Endodermal cell (in vitro differentiated cells): ENCODE measurements at places on chromosomes 1 and 21. TPM values are rescaled to one million over a fixed set of nuclear protein-coding genes. Genes with fewer than 3 reads are reported as not detected.

GRCh38 chr1:24098943-24099638 is 12.8 kb downstream of the MYOM3 start:
- no peak for DNase-seq

Gene S100A7
- not detected in 3 replicates for total RNA-seq

DNA sequence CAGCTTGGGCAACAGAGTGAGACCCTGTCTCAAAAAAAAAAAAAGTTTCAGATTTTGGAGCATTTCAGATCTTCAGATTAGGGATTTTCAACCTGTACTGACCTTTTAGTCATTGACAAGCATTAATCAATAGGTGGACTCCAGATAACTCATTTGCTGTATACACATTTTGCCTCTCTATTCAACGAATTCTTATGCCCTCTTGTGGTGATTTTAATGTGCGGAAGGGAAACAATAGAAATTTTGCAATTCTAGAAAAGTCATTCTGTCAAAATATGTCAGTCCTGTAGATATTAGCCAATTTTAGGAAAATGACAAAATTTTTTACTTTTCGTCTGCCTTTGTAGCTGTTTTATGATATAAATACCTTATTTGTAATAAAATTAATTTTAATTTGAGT is 11.6 kb upstream of the OR2G2 start:
- DNase-seq, result no peak

DNA sequence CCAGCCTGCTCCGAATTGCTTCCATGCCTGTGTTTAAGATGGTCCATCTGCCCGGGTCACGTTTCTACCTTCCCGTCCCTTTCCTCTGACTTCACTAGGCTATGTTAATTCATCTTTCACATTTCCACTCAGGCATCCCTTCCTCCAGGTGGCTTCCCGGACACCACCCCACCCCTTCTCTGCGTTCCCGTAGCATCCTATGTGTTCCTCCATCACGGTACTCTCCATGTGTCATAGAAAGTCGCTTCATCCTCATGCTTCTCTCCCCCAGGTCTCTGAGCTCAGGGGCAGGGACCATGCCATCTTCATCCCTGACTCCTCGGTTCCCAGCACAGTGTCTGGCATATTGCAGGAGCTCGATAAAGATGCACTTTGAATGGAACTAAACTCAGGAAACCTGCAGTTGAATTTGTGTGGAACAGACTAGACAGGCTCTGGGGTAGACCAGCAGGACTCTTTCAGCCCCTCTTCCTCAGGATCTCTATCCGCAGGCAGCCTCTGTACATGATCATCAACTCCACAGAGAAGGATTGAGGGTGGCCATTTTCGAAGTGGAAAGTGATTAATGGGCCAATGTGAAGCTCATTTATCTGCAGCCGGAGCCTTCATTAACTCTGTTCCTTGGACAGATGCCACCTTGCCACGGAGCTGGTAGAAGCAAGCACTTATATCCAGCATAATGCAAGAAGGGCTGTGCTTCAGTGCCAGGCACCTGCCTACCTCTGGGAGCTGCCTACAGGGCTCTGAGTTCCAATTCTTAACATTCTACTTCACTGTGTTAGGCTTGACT is 9.1 kb downstream of the C1orf226 start:
- DNase-seq, result peak; percentile 31

Gene SPATA21
- total RNA-seq, result not detected in 3 replicates

Gene RAB7B
- not detected in 3 replicates for total RNA-seq

DNA sequence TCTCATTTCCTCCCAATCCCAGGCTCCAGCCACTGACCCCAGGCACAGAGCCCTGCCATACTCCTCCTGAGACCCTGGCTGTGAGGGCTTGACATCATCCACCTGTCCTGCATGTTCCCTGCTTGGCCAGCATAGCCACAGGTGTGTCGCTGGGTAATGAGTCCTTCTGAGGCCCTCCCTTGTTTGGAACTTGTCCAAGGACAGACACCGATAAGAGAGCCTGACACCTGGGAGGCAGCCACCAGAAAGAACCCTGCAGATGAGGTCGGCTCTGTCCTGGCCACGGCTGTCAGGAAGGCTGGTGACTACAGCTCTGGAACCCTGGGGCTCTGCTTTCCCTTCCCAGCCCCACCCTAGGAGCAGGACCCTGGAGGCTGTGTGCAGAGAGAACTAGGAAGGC is 34.6 kb downstream of the TMEM63A start:
- no peak for DNase-seq

DNA sequence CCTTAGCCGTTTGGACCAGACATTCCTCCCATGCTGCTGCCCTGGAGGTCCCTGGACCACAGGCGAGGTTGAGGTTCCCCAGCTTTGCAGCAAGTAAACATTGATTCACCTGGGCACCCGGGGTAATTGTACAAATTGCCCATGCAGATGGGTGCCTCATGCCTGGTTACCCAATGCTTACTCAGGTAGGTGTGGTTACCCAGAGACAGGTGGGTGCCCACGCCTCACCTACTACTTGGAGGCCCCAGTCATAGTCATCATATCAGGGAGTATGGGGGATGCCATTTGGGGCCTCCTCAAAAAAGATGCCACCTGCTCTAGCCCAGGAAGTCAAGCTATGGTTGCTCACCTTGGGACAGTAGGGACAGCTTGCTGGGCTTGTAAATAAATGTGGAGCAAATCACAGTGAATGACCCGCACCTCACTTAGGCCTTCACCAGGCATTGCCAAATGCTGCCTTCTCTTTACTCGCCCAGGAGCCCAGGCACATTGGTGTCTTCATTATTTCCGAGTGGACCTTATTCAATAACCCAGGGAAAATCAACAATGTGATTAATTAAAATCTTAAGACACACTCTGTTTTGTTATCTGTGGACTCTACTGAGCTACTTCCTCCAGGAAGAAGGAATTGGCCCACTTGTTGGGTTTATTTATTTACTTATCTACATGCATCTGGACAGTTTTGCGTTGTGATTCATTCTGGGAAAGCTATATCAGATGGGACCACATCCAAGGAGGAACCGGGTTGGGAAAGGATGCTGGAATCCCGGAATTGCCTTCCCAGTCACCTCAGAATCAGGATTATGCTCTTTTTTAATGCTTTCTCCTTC is 35.6 kb upstream of the GRHL3 start:
- DNase-seq, result no peak

Gene LCE3E
- total RNA-seq, result not detected in 2 replicates

GRCh38 chr1:116564426-116564825 is 6.4 kb downstream of the CD58 start:
- no peak for DNase-seq

Gene ZBTB8A
- 11.7 to 26.2 TPM (median 25.3 TPM) in 3 replicates for total RNA-seq

DNA sequence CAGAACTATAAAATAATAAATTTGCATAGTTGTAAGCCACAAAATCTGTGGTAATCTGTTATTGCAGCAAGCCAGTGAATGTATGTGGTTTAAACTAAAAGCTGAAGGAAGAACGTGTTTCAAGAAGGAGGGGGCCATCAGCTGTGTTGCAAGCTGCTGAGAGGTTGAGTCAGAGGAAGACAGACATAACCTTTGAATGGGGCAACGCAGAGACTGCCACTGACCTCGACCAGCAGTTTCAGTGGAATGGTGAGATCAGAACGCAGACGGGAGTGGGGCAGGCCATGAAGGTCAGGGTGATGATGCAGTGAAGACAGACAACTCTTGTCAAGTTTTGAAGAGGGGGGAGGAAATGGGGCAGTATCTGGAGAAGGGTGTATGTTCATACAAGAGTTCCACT is 23.2 kb upstream of the QSOX1 start:
- DNase-seq, result no peak

Gene NLRP3
- total RNA-seq, result not detected in 2 replicates

DNA sequence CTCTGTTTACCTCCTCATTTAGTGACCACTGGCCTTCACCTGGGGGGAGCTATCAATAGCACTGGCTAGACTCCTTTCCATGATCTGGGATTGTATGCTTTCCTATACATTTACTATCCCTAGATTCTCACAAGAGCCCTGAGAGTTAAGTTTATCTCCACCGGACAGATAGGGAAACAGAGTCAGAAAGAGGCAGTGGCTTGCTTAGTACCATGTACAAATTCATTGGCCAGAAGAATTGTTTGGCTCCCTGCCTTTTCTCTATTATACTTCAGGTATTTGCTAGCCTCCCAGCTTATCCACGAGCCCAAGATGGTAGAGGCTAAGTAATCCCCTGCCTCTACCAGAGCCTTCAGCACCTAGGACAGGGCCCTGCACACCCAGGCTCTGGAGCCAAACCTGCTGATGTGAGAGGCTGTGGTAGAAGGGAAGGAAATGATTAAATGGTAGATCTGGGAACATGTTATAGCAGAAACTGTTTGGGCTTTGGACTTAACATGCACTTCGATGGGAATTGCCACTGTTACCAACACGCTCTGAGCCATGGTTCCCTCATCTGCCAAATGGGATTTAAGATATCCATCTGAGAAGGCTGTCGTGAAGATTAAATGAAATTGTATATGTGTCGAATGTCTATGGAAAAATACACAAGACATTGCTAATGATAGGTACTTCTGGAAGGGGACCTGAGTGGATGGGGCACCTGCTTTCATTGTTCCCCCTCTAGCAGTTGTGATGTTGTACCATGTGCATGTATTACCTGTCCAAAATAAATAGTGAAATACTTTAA is 3.1 kb upstream of the BLACAT1 start:
- peak; percentile 94 for DNase-seq
